K562 (cell line): ENCODE measurements at places on chromosomes 11 and 22. TPM values are rescaled to one million over a fixed set of nuclear protein-coding genes. Genes with fewer than 3 reads are reported as not detected.

DNA sequence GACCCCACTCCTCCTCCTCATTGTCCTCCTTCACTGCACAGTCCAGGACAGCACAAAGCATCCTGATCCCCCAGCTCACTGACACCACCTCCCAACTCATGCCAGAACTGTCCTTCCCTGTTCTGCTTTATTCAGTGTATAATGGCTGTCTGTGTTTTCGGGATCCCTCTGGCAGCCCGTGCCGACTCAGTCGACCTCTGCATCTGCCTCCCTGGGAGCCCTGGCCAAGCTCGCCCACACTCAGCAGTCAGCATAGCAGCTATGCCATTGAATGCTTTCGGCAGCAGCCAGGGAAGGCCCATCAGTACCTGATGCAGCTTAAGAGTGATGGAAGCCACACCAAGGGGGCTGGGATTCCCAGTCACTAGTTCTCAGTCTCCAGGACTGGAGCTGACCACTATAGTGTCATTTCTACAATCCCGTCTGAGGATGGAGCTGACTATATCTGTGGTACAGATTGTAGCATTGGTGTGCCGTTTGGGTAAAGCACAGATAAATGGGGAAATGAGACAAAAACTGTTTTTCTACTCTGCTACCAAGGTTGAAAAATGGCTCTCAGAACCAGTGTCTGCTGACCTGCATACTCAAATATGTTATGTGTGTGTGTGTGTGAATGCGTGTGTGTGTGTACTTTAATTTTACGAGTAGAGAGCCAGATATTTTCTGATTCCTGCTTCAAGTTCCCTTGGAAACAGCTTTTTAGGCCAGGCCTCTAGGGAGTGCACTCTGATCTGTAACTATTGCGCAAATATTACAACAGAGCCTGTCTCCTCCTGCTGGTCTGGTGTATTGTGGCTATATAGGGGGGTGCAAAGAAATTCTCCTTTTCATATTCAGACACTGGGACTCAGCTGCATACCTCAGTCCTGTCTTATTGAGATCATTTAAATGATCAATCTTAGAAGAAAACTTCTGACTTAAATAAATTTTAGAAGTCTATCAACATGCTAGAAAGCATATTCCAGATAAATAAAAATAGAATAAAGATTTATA is 78.8 kb upstream of the TOP3B start:
- DNase-seq: peak; percentile 47

GRCh38 chr11:15034687-15035267 is 38.6 kb upstream of the CALCB start:
- no peak for DNase-seq

DNA sequence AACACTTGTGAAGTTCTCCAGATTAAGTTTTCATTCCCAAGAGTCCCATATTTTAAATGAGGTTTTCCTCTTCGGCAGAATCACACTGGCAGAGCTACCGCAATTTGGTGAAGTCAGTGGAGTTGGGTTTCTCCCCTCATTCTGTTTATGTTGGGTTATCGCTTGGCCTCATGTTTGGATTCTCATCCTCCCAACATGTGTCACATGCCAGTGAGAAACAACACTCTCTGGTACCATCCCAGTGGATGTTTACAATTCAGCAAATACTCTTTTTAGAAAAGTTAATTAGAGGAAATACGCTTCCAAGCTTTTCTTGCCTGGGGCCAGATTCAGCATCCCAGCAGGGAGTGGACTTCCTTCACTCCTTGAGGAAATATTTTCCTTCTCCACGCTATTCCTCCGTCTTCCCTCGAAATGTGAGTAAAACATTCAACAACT is 2.1 kb downstream of the PAMR1 start:
- no peak for DNase-seq

DNA sequence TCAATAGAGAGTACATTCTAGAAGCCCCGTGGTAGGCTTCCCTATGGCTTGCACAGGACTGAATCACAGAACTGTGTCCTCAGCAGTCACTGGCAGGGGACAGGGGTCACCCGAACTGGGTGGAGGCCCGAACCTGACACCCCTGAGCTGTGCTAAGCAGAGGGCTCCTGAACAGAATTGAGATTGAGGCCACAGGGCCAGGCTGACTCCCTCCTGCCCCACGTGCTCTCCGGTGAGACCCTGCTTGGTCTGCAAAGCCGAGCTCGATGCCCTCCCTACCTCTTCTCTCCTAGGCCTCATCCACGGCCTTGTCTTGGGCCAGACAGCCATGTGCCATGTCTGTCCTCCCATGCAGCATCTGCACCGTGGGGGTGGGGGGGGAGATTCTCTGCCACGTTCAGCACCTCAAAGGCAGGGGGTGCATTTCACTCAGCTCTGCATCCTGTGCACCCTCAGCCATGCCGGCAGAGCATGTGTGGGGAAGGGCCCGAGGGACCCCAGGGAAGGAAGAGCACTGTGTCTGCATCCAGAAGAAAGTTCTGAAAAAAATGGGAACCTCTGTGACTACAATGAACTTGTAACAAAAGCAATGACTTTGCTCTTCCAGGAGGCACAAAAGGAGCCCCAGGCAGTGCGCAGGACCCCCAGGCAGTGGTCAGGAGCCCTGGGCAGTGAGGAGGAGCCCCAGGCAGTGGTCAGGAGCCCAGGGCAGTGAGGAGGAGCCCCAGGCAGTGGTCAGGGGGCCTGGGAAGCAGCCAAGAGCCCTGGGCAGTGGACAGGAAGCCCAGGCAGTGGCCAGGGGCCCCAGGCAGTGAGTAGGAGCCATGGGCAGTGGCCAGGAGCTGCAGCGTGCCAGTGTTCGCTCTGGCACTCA is 76.7 kb upstream of the SEPTIN5 start:
- no peak for DNase-seq

GRCh38 chr22:42754658-42755057 is 34.0 kb upstream of the A4GALT start:
- DNase-seq: peak; percentile 66

GRCh38 chr11:64357904-64358535 is 942 bp upstream of the RPS6KA4 start:
- DNase-seq: peak; percentile 89

- no peak for DNase-seq
Measured at GRCh38 chr11:105823495-105824033, 198.5 kb downstream of the MSANTD4 start.

DNA sequence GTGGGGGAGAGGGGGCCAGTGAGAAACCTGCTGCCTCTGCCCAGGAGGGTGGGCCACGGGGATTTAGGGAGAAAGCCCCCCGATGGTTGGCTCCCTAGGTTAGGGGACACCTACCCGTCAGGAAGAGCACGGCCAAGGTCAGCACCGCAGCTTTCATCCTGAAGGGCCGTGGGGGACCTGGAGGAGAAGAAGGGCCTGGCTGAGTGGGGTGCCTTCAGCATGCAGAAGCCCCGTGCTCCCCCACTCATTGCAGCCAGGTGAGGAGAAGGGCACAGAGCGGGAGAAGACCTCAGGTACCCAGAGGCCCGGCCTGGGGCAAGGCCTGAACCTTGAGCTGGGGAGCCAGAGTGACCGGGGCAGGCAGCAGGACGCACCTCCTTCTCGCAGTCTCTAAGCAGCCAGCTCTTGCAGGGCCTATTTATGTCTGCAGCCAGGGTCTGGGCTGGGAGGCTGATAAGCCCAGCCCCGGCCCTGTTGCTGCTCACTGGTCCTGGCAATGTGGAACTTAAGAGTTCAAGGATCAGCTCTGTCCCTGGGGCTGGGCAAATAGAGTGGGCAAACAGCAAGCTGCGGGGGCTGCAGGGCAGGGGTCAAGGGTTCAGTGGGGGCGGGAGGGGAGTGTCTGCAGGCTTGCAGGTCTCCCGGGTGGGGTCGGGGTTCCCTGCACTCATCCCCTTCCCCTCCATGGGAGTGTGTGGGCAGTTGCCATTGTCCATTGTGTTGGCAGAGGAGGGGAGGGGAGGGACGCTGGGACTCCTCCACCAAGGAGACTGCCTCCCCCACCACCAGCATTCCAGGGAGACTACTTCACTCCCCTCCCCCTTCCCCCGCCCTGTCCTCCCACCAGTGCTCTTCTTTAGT is at the start of gene APOA1:
APOA1 (minus strand) TSS at position 392 of the 861 bp plus-strand sequence; CDS start at position 157, 235 bp downstream.
- DNase-seq: no peak

DNA sequence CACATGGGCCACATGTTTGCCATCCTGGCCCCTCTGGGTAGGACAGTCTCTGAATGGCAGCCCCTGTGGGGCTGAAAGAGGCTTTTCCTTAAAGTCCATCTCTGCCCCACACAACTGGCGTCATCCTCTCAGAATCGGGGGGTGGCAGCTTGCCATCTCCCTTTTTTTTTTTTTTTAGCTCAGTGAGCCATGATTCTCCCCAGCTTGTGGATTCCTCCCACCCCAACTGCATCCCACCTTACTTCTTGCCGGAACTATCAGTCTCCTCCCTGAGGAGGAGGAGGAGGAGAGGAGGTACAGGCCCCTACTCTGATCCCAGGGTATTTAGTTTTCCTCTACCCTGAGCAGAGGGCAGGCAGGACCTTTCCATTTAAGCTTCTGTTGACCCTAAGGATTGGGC is 3.4 kb downstream of the DGKZ start:
- DNase-seq: no peak

GRCh38 chr11:113113801-113114704 is 152.8 kb downstream of the NCAM1 start:
- peak; percentile 9 for DNase-seq

GRCh38 chr11:68189082-68189481 is 24.0 kb downstream of the KMT5B start:
- DNase-seq: no peak

DNA sequence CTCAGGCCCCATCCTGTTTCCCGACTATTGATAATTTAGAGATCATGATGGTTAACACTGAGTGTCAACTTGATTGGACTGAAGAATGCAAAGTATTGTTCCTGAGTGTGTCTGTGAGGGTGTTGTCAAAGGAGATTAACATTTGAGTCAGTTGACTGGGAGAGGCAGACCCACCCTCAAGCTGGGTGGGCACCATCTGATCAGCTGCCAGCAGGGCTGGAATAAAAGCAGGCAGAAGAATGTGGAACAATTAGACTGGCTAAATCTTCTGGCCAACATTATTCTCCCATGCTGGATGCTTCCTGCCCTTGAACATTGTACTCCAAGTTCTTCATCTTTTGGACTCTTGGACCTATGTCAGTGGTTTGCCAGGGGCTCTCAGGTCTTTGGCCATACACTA is 1170.0 kb upstream of the CNTN5 start:
- no peak for DNase-seq

DNA sequence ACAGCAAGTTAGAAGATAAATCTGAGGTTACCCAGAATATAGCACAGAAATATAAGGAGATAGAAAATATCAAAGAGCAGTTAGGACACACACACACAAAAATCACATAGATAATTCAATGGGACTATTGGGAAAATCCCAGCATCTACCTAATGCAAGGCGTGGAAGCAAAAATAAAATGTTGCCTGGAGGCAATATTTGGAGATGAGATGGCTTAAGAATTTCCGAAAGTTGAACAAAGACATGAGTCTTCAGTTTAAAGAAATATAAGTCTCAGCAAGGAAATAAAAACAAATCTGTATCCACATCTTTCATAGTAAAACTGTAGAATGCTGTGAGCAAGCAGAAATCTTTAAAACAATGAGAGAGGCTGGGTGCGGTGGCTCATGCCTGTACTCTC is 29.5 kb upstream of the ACR start:
- no peak for DNase-seq

- peak; percentile 14 for DNase-seq
Measured at GRCh38 chr11:129694538-129694937, 121.1 kb upstream of the TMEM45B start.

GRCh38 chr22:49010901-49011300 is 816.8 kb downstream of the BRD1 start:
- no peak for DNase-seq

DNA sequence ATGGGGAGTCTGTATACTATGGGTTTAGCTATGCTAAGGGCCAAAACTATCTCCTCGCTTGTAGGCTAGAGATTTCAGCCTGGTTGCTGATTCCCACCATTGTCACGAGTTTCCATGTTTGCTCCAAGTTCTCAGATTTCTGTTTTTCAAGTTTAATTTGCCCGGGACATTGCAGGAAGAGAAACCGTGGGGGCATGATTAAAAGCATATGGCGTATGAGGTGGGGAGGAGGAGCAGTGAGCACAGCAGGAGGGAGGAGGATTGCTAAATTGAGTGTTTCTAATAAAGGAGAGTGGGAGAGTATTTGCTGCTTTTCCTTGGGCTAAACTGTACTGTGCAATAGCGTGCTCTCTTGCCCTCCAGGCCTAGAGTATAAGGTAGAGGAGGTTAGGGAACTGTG is 558.4 kb downstream of the METTL15 start:
- no peak for DNase-seq

GRCh38 chr22:21669026-21669425 is 3.2 kb downstream of the PPIL2 start:
- no peak for DNase-seq

DNA sequence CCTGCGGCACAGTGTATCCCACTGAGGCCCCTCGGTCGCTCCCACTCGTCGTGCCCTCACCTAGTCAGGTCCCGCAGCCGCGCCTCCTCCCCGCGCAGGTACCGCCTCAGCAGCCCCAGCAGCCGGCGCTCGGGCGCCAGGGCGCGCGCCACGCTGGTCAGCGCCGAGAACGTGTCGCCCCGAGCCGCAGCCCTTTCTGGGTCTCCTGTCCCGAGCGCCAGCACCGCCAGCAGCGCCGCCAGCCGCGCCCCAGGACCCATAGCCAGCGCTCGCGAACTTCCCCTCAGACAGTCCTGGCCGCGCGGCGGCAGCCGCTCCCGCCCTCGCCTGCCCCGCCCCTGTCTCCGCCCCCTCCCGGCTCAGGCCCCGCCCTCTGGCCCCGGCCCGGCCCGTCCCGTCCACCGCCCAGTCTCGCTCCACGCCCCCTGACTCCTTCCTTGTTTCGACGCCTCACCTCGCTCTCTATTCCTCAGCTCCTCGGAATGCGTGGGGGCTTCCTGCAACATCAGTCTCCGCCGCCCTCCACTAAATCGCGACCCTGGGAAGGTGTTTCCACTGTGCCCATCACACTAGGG is at the start of gene P4HA3:
P4HA3 (minus strand) TSS at position 289 of the 575 bp plus-strand sequence; CDS start at position 260, 29 bp downstream.
- peak; percentile 93 for DNase-seq

DNA sequence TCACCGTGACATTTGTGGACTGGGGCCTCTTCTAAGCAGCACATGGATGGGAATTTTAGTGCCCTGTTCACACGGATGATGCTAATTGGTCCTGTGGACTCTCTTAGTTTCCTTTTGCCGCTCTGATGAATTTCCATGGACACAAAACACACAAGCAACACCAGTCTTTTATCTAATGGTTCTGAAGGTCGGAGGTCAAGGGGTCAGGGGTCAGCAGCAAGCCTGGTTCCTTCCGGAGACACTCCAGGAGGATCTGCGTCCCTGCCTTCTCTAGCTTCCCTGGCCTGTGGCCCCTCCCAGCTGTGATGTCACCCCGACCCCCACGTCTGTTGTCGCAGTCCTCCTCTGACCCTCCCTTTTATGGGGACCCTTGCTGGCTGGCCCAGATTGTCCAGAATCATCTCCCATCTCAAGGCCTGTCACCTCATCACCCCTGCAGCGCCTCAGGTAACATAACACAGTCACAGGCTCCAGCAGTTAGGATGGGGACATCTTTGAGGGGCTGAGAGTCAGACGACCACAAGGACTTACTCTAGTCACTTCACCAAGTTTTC is 6.8 kb downstream of the NADSYN1 start:
- no peak for DNase-seq

Gene MS4A12
- not detected in 2 replicates for total RNA-seq

Gene CRYBB3
- not detected in 2 replicates for total RNA-seq

Gene OR4C15
- total RNA-seq: not detected in 2 replicates

Gene ISX
- 0.07 and 0.18 TPM in 2 replicates for total RNA-seq

Gene HBD
- total RNA-seq: 26.6 and 28.0 TPM in 2 replicates

Gene NRIP3
- total RNA-seq: 14.4 and 15.3 TPM in 2 replicates

Gene SLC5A4
- total RNA-seq: not detected in 2 replicates

Gene OTOG
- total RNA-seq: not detected in 2 replicates

Gene AMOTL1
- 29.9 and 35.4 TPM in 2 replicates for total RNA-seq

Gene C11orf65
- 0.81 and 1.1 TPM in 2 replicates for total RNA-seq

Gene RBX1
- total RNA-seq: 54.1 and 64.5 TPM in 2 replicates
